Iris pigment epithelial cell (primary cell): ENCODE measurements at places on chromosomes 4 and X.

DNA sequence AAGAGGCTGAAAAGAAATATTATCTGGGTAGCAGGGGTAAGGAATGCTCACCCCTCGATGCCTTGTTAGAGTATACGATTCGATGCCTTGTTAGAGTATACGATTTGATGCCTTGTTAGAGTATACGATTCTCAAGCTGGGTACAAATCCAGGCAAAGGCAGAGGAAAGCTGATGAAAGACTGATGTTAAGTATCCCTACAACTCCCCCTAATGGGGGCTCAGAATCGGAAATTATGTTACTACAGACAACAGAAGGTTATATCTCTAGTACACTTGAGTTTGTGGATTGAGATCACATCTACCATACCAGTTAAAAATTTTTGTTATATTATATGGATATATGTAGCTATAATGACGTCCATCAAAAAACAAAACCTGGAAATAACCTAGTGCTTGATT is 4.8 kb downstream of the LRRC66 start:
- DNase-seq = peak; percentile 21

DNA sequence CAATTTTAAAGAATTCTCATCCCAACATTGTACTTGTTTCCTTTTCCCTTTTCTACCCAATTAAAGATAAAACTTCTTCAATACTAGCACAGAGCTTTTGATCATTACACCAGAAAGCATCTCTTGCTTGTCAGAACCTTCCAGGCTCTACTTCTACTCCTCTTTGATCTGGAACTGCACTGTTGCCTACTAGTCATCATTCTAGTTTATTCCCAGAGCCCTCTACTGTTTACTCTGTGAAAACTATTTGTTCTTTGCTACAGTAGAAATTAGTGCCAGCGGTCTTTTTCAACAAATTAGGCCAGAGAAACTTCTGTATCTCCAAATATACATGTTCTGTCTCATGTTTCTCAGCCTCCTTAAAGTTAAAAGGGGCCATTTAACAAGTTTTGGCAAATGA is 46.8 kb upstream of the TMPRSS11F start:
- DNase-seq = no peak

DNA sequence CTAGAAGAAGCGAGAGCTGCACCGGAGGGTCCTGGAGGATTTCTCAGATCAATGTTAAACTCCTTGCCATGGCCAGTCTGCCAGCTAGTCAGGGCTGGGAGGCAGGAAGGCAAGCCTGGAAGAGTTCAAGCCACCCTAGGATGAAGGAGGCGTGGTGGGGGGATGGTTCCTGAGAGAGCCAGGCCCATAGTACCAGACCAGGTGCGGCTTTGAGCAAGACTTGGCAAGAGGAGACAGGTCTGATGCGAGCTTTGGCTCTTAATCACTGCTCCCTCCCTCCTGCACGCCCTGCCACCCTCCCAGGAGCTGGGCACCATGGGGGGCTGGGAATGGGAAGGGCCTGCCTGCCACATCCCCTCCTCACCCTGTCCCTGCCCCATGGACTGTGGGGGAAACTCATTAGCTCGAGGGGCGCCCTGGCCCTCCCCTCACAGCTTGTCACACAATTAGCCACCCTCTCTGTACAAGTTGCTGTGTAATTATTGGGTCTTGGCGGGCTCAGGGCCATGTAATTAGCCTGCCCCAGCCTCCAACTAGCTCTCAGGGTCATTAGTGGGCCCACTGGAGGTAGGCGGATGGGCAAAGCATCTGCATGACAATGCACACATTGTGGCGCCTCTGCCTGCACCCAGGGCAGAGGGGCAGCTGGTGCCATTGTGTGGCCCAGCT is 50.3 kb downstream of the EFNB1 start:
- no peak for DNase-seq

DNA sequence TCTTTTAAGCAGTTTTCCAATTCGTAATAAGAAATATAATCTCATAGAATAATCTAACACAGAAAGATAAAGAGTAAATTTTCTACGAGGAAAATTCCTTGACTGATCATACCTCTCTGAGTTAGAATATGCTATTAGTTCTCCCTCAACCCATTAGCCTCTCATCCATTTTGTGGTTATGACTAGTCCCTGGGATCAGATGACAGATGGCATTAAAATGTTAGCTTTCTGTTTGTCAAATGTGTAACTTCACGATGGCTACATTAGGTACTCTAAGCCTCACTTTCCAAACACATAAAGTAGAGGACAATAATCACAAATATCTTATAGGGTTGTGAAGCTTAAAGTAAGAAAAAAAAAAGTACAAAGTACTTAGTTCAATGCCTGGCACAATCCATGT is 112.2 kb downstream of the ZAR1 start:
- DNase-seq = peak; percentile 80

- no peak for DNase-seq
These were observed 897.0 kb downstream of the ARAP2 start for GRCh38 chr4:35347276-35347675.

- DNase-seq = no peak
These were observed 1.9 kb upstream of the VEGFC start for GRCh38 chr4:176794651-176795050.

DNA sequence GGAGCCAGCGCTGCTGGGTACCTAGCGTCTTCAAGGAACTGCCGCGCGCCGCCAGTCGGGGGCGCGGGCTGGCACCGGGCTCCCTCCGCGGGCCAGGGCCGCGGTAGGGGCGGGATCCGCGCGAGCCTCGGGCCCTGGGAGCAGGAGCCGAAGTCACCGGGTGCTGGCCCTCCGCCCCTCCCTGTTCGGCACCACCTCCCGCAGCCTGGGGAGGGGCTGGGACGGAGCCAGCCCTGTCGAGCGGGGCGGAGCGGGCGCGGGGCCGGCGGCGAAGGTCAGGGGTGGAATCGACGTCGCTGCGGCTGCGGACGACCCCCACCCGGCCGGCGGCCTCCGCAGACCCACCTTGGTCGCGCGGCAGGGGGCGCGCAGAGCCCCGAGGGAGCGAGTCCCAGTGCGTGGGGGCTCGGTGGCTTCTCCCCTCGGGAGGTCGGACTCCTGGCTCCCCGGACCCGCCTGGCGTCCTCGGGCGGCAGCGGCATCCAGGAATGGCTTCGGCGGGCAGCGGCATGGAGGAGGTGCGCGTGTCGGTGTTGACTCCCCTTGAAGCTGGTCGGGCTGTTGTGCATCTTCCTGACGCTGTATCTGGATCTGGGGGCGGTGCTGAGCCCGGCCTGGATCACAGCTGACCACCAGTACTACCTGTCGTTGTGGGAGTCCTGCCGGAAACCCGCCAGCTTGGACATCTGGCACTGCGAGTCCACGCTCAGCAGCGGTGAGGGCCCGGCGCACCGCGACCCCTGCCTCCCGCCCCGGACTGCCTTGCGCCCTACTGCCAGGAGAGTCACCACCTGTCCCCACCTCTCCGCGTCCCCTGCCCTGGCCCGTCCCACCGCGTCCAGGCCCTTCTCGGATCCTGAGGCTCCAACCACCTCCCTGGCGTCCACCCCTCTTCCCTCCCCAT is 50.5 kb upstream of the FAM47C start:
- DNase-seq = no peak

DNA sequence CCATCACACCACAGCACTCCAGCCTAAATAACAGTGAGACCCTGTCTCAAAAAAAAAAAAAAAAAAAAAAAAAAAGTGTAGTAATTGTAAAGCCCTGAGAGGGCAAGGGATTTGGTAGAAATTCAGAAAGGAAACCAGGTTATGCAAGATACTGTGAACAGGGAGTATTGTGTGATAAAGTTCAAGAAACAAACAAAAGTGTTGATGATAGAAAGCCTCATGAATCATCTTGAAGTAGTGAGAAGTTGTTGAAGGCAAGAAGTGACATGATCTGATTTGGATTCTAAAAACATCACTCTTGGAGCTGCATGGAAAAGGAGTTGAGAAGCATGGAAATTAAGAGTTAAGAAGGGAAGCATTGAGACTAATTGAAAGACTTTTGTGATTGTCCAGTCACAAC is 102.2 kb downstream of the RAP1GDS1 start:
- peak; percentile 52 for DNase-seq

DNA sequence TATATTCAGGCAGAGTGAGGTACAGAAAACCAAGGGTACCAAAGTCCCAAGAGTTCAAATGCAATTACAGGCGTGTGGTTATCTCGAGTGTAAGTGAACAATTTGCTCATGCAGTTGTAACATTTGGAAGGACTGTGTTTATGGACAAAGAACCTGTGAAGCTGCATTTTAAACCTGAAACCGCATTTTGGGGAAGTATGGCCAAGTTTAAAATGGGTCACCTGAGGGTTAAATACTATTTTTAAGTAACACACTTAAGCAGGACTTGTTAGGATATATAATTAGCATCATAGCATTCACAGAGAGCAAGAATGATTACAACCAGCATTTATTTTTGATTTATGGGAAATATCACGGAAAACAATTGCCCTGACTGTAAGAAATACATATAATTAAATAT is 79.1 kb upstream of the LCORL start:
- DNase-seq = no peak

GRCh38 chr4:16140231-16140878 is 56.5 kb upstream of the PROM1 start:
- no peak for DNase-seq

GRCh38 chr4:25950461-25951389 is 36.7 kb downstream of the SMIM20 start:
- DNase-seq = no peak

- no peak for DNase-seq
These were observed 45.9 kb upstream of the DRD5 start for GRCh38 chr4:9735515-9735914.

GRCh38 chrX:123807835-123808416 is 51.9 kb upstream of the XIAP start:
- no peak for DNase-seq

GRCh38 chr4:73068491-73069337 is 802 bp downstream of the COX18 start:
- peak; percentile 48 for DNase-seq

DNA sequence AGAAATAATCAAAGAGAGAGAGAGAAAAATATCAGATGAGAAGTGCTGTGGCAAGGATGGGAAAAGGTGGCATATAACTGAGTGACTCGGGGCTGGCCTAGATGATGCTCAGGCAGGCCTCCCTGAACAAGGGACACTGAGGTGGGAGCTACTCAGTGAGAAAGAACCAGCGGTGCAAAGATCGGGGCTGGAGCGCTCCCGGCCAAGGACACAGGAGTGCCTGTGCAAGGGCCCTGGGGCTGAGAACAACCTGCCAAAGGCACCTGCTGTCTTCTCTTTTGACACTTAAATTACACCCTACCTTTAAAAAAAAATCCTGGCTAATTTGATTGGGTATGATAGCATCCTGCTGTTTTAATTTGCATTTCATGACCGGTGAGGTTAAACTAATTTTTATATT is 77.7 kb upstream of the C4orf50 start:
- no peak for DNase-seq

GRCh38 chr4:152063621-152064240 is 302.9 kb upstream of the GATB start:
- DNase-seq = no peak

DNA sequence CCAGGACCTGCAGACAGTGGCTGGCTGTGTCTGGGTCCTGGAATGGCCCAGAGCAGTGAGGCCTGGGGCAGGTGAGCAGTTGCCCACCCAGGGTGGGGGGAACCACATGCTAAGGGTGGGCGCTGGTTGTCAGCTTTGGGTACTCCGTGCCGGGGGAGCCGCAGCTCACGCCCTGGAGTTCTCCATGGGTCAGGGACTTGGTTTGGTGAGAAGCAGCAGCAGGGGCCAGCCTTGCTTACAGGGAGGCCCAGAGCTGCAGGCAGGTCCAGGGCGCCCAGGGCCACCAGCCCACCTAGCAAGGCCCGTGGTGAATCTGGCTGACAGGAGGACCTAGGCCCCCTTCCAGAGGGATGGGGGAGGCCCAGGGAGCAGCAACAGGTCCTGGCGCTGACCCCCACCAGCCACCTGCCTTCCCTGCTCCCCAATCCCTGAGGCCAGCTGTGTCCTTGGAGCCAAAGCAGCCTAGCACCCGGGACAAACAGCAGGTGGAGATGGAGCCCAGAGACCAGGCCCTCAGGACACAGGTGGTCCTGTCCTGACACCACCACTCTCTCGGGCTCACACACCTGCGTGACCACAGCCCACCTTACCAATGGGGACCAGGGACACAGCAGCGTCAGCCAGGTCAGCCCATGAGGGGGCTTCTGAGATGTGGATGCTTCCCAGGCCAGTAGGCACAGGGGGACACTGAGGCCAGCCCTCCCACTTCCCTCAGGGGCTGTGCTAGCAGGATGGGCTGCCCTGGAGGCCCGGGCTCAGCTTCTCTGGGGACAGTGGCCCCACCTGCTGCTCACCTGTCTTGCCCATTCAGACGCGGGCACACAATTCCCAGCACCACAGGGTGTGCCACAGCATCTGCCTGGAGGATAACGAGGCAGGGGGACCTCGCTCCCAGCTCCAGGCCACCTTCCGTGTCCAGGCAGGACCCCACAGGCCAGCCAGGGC is 3.5 kb downstream of the MXD4 start:
- no peak for DNase-seq

GRCh38 chr4:26490111-26490959 is at the start of gene CCKAR:
TSS of gene CCKAR (minus strand) at chr4:26490484. CDS start at chr4:26490267, 217 bp downstream.
- DNase-seq = no peak

GRCh38 chr4:41692717-41693345 is 55.7 kb downstream of the PHOX2B start:
- DNase-seq = peak; percentile 67

DNA sequence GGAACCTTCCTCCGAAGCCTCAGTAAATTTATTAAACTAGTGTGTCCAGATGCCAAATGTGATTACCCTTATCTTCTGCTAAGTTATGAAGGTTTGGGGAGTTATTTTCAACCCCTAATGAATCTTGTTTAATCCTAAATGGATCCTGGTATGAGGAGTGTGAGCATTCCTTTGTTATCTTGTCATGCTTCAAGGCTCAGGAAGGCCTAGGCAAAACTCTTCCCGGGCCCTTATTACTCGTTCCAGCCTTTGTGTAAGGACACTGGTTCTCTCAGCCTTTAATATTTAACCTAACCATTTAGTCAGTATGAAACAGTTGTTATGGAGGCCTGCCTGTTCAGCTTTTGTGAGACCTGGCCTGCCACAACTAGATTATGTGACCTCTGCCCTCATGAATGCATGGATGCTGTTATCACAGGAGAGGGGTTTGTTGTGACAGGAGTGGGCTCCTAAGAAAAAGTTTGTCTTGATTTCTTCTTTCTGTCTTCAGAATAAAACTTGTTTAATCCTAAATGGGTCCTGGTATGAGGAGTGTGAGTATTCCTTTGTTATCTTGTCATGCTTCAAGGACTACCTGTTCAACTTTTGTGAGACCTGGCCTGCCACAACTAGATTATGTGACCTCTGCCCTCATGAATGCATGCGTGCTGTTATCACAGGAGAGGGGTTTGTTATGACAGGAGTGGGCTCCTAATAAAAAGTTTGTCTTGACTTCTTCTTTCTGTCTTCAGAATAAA is 181.7 kb downstream of the SLC39A8 start:
- DNase-seq = no peak

- peak; percentile 67 for DNase-seq
These were observed 70.0 kb upstream of the FAM241A start for GRCh38 chr4:112075129-112075753.

- DNase-seq = no peak
These were observed 87.9 kb upstream of the TBC1D9 start for GRCh38 chr4:140844061-140844460.

- DNase-seq = no peak
These were observed 104.1 kb downstream of the PALLD start for GRCh38 chr4:168600796-168601583.

GRCh38 chr4:95190751-95191436 is 357.9 kb downstream of the UNC5C start:
- DNase-seq = no peak

- DNase-seq = no peak
These were observed 195.9 kb downstream of the CPEB2 start for GRCh38 chr4:15198070-15198727.

GRCh38 chrX:78377186-78377585 is 49.8 kb upstream of the CYSLTR1 start:
- DNase-seq = no peak

GRCh38 chr4:40369437-40370274 is 34.5 kb downstream of the CHRNA9 start:
- DNase-seq = no peak
